Activated CD8-positive, alpha-beta memory T cell treated with anti-CD3 and anti-CD28 coated beads for 48 hours (primary cell): ENCODE measurements at places on chromosomes 16 and 17.

DNA sequence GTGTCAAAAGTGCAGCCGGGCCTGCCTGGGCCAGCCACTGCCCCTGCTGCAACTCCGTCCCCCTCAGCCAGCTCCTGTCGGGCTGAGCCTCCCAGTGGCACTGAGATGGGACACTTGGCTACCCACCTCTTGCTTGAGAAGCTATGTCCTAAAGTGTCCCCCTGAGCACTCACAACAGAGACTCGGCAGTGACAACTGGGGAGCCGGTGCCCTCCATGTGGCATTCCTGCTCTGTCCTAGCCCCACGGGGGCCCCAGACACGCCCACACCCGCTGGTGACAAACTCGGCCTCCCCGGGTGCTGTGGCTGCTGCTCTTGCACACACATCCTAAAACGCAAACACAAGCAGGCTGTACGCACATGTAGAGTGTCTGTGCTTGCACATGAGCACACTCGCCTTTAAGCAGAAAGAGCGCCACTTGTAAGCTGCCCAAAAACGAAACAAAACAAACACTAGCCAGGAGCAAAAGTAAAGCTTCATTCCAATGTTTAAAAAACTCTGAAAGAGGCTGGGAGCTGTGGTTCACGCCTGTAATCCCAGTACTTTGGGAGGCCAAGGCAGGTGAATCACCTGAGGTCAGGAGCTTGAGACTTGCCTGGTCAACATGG, 253.9 kb downstream of the RBFOX3 start:
- no peak for DNase-seq

GRCh38 chr17:17159571-17159970, 46.6 kb downstream of the PLD6 start:
- DNase-seq: no peak

GRCh38 chr17:50051082-50051576, 4.8 kb upstream of the ITGA3 start:
- peak; percentile 59 for DNase-seq

- DNase-seq: no peak
These were observed 27.3 kb downstream of the GRIN2C start for GRCh38 chr17:74832421-74832820.

DNA sequence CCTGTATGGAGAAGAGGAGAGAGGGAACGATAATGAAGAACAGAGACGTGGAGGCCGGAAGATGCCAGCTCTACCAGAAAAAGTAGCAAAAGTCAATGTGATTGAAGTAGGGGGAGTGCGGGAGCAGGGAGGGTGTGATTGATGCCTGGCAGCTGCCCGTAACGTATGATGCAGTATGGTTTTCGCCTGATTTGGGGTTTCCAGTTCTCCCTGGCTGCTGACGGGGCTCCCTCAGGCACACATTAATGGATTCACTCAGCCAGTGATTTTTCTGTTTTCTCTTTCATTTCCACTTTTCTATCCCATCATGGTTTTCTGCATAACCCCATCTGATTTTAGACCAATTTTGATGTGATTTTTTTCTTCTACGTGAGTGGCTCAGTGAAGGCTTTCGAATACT, 62.1 kb downstream of the PRKCA start:
- DNase-seq: no peak

DNA sequence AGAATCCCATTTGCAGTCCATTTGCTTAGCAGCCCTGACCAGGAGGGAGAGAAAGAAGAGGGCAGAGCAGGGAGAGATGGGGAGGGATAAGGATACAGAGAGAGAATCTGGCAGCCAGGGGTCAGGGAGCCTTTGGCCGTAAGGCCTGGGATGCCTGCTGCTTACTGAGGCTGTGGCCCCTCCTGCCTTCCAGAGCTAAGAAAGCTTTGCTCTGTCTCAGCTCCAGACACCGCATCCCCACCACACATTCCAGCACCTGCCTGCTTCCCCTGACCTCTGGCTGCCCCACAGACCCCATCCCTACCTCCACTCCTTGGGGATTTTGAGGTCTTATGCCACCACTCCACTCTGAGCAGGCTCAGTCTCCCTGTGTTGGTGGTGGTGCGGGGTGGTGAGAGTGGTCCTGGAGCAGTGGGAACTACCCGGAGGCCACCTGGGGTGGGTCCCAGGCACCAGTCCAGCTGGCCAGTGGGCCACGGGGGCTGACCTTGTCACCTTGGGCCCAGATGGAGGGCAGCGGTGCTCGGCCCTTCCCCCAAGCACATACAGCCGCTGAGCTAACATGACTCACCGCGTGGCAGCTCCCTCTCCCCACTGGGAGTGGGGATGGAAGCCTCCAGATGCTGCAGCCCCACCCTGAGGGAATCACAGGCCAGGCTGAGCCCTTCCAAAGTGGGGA, 58.3 kb downstream of the RAI1 start:
- DNase-seq: no peak

GRCh38 chr17:58269557-58270291, 11.0 kb downstream of the MPO start:
- DNase-seq: no peak

GRCh38 chr16:9094011-9094846, 2.8 kb downstream of the HAPSTR1 start:
- DNase-seq: no peak

DNA sequence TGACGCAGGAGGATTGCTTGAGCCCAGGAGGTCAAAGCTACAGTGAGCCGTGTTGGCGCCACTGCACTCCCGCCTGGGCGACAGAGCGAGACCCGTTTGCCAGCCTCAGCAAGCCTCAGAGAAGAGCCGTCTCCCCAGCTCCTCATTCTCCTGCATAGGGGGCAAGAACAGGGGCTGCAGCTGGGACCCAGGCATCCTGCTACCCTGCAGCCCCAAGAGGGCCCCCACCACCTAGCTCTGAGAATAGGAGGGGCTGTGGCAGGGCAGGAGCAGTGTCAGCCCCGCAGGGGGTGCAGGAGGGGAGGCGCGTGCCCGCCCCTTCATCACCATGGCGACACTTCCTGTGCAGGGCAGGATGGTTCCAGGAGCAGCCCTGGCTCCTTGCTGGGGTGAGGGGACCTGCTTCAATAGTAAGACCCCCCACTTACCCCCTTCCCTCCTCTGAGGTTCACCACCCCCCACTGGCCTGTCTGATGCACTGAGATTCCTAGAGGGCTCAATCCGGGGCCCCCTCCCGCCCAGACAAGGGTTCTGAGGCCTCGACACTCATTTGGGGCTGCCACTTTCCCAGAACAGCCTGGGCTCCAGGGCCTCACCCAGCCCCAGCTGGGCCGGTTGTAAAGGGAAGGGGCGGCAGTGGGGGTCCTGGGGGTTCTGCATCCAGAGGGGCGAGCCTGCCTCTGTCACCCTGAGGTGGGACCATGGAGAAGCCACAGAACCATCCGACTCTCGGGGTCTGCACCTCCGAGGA, 20.2 kb downstream of the VASN start:
- no peak for DNase-seq

DNA sequence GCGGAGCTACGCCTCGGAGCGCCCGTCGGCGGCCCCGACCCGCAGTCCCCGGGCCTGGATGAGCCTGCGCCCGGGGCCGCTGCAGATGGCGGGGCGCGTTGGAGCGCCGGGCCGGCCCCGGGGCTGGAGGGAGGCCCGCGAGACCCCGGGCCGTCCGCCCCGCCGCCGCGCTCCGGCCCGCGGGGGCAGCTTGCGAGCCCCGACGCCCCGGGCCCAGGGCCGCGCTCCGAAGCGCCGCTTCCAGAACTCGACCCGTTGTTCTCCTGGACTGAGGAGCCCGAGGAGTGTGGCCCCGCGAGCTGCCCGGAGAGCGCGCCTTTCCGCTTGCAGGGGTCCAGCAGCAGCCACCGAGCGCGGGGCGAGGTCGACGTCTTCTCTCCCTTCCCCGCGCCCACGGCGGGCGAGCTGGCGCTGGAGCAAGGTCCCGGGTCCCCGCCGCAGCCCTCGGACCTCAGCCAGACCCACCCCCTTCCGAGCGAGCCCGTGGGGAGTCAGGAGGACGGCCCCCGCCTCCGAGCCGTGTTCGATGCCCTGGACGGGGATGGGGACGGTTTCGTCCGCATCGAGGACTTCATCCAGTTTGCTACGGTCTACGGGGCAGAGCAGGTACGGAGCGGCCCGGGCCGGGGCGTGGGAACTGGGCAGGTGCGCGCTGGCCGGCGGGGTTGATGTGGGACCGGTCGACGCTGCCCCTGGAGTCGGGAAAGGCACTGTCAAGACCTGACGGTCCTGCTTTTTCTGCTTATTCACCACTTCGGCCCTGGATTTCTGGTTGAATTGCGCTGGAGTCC, 861 bp downstream of the RAB11FIP3 start:
- DNase-seq: no peak

DNA sequence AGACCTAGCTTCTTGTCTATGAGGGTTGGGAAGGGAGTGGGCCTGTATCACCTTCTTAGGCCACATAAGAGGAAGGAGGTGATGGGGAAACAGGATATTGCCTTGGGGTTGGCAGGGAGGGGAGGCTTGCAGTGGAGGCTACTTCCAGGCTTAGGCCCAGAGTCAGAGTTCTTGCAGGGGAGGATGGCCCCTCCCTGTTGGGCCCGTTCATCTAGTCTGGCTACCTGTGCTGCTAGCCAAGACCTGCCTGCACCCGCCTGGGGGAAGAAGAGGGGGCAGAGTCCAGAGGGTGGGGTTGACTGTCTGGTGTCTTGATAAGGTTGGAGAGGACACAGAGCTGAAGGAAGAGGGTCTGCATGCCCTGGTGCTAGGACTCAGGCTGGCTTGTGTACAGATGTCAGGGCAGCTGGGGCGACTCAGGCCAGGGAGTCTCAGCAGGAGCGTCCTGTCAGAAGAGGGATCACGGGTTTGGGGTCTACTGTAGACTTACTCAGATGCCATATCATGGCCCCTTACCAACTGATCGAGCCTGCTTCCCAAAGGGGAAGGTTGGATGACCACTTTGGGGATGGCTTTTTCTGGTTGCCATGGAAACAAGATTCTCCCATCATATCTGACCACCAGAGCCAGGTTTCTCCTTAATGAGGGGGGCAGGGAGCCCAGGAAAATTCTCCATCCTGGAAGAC, 5.3 kb downstream of the KDM6B start:
- no peak for DNase-seq

DNA sequence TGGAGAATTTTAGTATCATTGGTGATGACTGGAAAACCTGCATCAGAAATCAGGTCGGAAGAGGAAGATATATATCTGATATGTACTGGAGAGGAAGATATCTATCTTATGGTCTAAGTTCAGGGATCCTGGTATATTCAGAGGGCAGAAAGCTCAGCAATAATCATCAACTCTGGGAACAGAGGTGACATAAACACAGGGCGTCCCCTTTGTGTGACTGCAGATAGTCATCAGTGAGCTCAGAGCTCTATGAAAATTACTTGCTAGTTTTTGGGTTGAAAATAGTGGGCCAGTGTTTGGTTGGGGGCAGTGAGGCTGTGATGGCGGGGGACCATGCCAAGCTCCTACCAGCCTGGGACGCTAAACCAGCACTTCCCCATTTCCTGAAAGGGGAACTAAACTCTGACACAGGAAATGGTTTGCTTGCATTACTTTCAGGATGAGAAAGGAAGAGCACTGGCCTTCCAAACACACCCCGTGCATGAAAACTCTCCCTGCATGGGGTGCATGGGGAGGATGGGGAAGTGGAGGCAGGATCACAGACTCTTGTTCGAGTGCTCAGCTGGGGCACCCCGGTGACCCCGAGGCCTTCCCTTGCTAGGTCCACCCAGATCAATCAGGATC, 15.8 kb downstream of the NOD2 start:
- DNase-seq: no peak

DNA sequence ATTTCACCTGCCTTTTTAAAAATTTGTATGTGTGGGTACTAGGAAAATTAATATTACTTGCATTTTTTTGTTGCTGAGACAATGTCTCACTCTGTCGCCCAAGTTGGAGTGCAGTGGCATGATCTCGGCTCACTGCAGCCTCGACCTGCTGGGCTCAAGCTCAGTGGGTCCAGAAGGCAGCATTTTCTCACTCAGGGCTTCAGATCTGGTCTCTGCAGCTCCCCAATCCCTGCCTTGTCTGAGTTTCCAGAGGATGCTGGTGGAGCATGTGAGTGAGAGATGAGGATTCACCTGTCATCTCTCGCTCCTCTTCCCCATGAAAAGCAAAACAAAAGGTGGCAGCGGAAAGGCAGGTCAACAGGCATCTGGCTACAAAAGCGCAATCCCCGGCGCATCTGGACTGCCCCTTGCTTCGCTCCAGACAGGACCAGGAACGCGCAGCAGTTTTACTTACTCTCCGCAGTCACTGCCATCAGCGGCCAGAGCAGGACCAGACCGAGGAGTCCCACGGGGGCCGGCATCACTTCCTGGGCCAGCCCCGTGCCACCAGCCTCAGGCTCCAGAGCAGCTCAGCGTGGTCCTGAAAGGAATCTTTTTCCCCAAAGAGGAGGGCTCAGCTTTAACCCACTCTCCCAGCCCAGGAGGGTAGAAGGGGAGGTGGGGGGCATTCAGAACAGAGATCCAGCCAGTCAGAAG, 59.9 kb downstream of the LITAF start:
- DNase-seq: no peak

DNA sequence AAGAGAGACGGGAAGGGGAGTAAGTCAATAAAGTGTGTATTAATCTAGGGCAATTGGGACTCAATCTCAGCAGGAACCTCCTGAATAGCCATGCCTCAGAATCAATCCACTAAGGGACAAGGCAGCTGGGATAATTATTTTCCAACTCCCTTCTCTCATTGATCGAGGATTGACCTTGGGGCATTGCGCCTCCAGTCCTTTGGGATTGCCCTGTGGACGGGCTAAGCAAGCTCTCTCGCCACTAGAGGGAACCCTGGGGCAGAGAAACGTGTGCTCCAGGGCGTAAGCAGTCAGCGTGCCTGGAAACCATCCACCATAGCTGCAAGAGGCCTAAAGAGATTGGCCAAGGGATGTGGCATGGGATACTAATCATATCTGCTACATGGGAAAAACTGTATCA, 53.9 kb upstream of the ERCC4 start:
- peak; percentile 1 for DNase-seq

DNA sequence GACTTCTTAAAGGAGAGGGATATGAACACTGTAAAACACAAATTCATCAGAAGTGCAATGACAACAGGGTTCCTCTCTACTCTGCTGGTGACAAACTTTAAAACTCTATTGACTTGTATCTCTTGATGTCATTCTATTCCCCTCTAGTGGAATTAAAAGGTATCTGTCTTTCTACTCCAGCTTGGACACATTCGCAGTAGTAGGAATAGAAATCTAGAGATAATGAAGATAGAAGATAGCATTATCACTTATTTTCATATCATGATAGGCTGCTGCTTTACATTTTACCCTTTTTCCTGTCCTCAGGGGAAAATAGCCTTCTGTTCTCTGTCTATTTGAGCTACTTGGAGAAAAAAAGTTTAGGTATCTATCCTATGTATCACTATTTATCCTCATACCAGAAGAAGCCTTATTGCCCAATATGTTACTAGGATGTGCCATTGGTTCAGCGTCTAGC, 209.6 kb upstream of the CACNG5 start:
- no peak for DNase-seq
